ENCODE measurements at places on chromosomes 3 and 15. TPM values are rescaled to one million over a fixed set of nuclear protein-coding genes. Genes with fewer than 3 reads are reported as not detected.

RTP1 gene
- not detected for total RNA-seq

VEPH1 gene
- total RNA-seq, result 0.13 TPM

ITIH3 gene
- total RNA-seq, result not detected

C3orf20 gene
- 0.05 TPM for total RNA-seq

MGLL gene
- total RNA-seq, result 63.3 TPM

SPATA12 gene
- 0.47 TPM for total RNA-seq

ACKR4 gene
- total RNA-seq, result not detected

C3orf70 gene
- total RNA-seq, result not detected

EPHB1 gene
- not detected for total RNA-seq

NANOGP8 gene
- not detected for total RNA-seq

IL17RB gene
- 1.1 TPM for total RNA-seq

TICRR gene
- total RNA-seq, result 13.6 TPM

SLC35G2 gene
- total RNA-seq, result 28.5 TPM

SNX33 gene
- total RNA-seq, result 17.1 TPM

CTXN2 gene
- 0.05 TPM for total RNA-seq

DNASE1L3 gene
- total RNA-seq, result not detected

Data from A549 treated with CORT108297 at 1 μM for 4 hours (cell line).